ENCODE measurements at places on chromosomes 5 and 9.

- DNase-seq, result no peak
Observed at GRCh38 chr5:10639846-10640368, 76.0 kb downstream of the ANKRD33B start.

- no peak for DNase-seq
Observed at GRCh38 chr9:89448381-89448780, 49.5 kb downstream of the SEMA4D start.

DNA sequence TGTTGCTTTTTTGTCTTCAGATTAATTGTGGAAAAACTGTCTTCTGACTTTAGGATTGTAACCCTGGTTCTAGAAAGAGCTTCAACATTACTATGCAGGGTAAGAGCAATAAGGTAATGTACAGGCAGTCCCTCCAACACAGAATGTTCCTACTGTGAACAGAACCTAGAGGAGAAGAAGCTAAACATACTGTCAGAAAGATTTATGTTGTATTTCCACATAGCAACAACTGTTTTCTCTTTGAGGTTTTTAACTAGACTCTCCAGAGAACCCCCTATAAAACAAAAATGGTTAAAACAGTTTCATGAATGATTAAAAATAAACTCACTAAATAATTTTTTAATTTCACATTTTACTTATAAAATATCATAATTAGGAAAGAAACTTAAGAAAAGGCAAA lies 64.3 kb upstream of the NAA35 start:
- DNase-seq, result no peak

DNA sequence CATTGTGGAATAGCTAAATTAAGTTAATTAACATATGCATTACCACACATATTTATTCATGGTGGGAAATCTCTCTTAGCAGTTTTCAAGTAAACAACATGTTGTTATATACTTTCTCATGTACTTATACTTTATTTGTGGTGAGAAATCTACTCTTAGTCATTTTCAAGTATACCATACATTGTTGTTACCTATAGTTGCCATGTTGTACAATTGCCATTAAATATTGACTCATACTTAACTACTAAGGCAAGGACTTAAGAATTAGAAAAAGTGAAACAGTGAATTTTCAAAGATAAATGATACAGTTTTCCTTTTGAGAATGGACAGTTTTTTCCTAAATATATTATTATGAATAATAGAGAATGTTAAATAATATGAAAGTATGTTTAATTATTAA lies 27.7 kb downstream of the UGCG start:
- no peak for DNase-seq

DNA sequence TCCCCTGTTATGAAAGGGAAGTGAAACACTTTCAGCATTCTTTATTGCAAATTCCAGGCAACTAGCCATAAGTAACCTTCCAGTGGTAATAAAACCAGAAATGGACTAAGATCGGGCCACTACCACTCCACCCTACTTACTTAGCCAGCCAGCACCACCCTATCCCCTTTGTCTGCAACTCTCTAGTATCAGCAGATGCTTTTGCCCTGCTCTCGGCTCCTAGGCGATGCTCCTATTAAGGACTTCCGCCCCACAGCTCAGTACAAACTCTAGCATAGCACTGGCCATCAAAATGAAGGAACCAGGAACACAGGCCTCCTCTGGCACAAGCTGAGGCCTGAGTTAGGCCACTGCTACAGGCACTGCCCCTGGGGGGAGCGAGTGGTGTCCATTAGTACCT lies 81.2 kb downstream of the GLDC start:
- DNase-seq, result no peak

DNA sequence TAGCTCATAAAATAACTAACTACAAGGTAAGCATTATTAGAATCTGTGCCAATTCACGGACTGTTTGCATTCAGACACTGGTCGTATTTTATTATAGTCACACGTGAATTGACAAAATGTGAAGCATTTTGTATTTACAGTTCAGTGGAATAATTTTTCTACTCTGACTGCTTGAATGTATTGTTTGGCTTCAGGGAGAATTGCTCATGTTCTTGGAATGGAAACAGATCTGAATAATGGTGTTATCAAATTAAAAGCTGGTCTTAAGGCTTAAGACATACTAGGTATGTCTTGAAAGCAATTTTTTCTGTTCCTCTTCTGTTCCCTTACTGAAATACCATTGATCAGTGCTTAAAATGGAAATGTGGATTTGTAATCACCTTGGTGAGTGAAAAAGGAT lies 543.7 kb upstream of the TLE4 start:
- DNase-seq, result no peak

- no peak for DNase-seq
Observed at GRCh38 chr5:28012538-28012937, 974.2 kb upstream of the CDH9 start.

DNA sequence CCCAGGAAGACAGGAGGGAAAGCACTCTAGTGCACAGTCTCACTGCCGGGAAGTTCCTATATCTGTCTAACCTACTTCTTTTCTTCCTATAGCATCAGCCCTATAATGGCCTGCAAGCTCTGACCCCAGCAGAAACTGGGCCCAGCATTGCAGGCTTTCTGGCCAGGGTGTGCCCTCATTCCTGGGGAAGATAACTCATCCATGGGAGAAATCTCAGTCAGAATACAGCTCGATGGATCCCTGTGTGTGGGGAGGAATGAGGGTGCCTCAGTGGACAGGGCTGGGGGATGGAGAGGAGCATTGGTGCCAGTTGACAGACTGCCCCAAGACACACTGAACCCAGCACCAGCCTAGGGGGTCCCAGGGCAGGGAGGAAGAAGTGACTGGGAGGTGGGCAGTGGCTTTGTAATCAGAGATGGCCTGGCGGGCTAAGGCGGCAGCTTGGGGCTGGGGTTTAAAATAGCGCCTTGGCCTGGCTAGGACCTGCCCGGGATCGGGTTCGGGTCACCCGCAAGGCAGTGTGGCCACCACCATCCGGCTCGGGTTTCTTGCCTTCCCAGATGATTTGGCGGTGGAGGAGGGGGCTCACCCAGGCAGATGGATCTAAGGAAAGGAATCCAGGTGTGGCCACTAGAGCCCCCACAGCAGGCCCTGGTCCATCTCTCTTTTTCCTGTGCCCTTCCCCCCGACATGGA lies 7.6 kb upstream of the CXXC5 start:
- DNase-seq, result no peak

DNA sequence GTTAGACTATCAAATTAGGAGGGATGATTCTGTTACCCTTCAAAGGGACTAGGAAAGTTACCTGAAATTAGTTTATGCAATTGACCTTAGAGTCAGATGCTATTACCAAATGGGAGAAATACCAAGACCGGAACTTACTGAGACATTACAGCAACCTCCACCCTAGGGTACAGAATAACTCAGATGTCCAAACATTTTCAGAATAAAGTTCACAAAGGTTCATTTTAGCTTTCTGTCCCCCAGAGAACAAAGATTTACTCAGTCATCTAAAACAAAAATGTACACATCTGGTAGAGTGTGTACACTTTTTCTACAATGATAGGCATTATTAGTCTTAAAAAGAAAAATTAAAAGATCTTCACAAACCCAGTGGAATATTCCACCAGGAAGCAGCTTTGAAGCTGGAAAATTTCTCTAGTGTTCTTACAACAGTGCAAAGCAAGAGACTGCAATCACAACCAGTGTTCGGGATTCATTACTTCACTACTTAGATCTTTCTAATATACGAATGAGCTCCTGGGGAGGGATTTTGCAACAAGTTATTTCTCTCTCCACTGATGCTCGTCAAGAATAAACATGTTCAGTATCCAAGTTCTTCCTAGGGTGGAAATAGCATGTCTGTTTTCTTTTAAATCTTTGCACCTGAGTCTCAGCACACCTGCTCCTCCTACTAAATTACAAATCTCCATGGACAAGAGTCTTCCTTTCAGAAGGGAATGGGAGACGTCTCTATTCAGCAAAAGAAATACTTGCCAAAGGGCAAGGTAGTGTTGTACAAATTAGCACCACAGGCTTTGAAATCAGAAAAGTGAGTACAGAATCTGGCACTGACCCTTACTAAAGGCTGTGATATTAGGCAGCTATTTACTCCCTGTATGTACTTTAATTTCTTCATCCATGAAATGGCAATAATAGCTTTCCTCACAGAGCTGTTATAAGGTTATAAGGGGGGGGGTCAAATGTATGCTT lies 8.8 kb downstream of the ETF1 start:
- no peak for DNase-seq

DNA sequence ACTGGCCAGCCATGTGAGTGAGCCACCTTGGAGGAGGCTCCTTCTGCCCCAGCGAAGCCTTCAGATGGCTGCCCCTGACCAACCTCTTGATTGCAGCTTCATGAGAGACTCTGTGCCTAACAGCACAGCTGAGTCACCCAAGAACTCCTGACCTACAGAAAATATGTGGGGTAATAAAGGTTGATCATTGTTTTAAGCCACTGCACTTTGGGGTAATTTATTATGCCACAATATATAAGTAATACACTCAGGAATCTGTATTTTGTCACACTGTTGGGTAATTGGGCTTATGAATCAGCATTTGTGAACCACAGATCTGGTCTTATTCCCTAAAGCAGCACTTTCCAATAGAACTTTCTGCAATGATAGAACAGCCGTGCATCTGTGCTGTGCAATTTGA lies 24.4 kb upstream of the VDAC1 start:
- DNase-seq, result no peak

DNA sequence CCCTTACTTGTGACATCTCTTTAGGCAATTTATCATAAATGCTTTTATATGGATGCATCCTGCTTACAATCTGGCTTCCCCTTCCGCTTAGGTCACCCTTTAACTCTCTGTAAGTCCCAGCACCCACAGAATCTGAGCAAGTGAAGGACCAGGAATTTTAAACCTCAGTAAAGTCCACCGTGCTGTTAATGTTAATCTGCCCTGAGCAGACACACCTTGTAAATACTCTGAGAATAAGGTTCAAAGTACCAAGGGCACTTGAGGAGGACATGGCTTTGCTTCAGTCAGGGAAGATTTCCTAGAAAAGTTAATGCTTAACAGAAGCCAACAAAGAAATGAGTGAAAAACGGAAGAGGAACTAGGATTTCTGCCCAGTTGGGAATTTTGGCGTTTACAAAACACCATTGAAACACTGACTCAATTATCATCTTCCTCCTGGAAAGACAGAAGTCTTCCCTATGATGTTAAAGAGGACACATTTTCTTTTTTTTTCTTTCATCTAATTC lies 26.4 kb upstream of the TTC39B start:
- no peak for DNase-seq

DNA sequence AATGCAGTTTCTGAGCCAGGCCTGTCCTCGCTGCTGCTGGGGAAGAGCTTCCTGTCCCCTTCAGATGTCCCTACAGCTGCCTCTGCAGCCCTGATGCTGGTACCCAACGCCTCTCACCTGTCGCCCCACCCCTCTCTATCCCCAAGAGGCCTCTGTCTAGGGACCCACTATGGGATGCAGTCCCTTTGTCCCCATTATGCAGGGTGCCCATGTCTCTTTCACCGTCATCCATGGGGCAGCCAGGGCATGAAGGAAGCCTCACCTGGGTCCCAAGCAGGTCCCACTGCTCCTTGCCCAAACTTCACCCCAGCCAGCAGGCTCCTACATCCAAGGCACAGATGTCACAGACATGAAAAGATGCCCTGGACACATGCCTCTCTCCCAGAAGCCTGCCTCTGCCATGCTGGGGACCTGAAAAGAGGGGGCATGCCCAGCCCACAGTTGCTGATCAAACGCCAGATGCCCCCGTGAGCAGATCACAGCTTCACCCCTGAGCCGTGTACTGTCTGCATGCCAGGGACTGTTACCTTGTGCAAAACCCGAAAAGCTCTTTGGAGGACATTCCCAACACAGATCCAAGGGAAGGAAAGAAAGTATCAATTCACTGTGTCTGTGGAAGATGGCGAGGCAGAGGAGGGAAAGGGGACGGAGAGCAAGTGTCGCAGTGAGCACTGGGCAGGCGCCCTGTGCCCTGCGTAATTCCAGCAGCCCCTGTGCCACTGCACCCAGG lies 81.0 kb downstream of the ADAMTS2 start:
- no peak for DNase-seq

- DNase-seq, result no peak
Observed at GRCh38 chr9:120852240-120853010, 9.7 kb upstream of the PSMD5 start.

GRCh38 chr5:140259500-140259899 lies 43.4 kb downstream of the PFDN1 start:
- no peak for DNase-seq

GRCh38 chr5:131286400-131286715 lies 22.5 kb downstream of the CDC42SE2 start:
- no peak for DNase-seq

- DNase-seq, result no peak
Observed at GRCh38 chr9:95132366-95133324, 184.9 kb downstream of the FANCC start.

- no peak for DNase-seq
Observed at GRCh38 chr5:125046838-125047237, 300.4 kb upstream of the ZNF608 start.

- DNase-seq, result no peak
Observed at GRCh38 chr9:22208846-22209585, 199.9 kb upstream of the CDKN2B start.

DNA sequence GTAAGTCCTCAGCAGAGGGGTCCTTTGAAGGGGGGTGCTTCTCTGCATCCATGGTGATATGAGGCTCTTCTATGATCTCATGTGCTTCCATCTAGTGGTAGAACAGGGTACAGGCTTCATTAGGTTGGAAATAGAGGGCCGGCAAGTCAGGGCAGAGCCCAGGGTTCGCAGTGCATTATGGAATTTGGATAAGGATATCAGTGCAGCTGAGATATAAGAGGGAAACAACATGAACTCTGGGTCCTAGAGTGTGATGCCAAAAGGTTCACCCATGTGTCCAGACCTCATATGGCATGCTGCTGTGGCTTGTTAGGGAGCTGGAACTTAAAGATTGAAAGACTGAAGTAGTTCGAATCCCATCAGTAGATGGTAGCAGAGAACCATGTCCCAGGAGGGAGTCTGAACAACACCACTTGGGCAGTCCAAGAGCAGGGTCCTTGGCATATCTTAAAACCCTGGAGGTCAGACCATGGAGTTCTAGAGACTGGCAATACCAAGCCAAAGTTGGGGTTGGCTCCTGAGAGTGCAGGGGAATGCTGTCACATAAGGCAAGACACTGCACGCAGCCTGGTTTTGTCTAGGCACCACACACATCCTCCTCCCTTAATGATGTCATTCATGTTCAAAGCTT lies 2.3 kb downstream of the FAM221B start:
- no peak for DNase-seq

DNA sequence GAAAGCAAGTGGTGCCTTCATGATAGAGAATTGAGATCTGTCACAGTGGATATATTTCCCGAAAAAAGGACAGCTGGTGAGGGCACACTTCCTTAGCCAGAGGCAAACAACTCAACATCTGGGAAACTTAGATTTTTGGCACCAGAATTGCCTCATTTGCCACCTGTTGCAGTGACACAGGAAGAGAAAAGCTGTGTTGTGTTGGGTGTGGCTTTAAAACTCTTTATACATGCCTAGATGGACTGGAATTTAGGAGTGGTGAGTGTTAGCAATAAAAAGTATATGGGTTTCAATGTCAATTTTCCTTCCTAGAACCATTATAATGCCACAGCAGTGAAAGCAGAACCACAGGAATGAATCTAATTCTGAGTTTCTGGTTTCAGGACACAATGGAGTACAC lies 62.6 kb upstream of the CEMIP2 start:
- no peak for DNase-seq

- no peak for DNase-seq
Observed at GRCh38 chr9:74497748-74498620, 849 bp downstream of the RORB start.

Data from stimulated activated CD8-positive, alpha-beta memory T cell treated with anti-CD3 and anti-CD28 coated beads, Interleukin-15, amount 100 ng/mL, for 24 hours (primary cell).